ENCODE measurements at places on chromosomes 5 and 9.

DNA sequence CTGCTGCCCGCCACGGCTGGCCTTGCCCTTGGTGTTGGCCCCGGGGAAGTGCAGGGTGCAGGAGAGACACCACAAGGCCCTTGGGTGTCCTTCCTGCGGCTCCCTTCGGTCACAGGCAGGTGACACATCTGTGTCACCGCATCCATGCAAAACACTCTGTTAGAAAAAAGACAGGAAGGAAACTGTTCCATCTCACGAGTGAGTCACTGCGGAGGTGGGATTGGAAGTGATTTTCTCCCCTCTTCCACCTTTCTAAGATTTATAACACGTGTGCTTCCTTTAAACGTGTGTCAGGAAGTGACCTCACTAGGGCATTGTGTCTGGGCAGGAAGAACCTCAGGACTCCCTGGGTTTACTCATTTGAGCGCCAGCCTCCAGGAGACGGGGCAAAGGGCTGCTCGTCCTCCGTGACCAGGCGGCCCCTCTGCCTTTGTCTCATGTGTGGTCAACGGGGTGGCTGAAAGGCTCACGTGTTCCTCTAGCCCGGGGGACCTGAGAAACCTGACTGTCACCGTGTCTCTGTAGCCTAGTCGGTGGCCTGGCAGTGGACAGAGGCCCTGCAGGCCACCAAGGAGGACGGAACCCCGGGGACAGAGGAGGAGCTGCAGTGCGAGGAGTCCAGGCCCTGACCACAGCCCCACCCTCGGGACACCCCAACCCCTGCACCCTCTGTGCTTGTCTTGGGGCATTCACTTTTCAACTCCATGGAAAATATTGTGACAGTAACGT, 4.9 kb upstream of the LCN1 start:
- no peak for DNase-seq

GRCh38 chr5:85769347-85769746, 848.4 kb upstream of the COX7C start:
- no peak for DNase-seq

- DNase-seq: no peak
Measured at GRCh38 chr5:53890490-53890889, 330.1 kb downstream of the NDUFS4 start.

DNA sequence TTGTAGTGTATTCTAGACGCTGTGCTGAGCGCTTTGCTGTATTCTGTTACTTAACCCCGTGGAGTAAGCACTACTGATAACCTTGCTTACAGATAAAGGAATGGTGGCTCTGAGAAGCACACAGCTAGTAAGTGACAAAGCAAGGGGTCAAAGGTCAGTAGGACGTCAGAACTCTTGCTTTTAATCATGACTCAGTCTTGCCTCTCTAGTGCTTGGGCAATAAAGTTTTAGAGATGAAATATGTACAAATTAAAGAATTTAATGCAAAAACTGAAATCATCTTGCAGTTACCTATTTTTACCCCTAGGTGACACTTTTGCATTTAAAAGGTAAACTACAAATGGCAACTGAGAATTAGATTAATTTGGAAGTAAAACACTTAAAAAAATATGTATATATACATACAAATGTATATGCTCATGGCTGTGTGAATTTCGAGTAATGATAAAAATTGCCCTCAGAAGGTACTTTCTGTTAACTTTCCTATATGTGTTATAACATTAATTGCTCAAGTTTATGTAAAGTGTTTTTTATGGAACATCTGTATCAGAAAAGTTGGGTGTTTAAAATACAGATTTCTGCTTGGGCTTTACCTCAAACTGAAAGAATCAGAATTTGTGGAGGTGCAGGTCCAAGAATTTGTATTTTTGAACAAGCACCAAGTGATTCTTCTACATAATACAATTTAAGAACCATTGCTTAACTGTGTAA, 175.1 kb upstream of the DAB2 start:
- DNase-seq: no peak

- DNase-seq: no peak
Measured at GRCh38 chr9:114207034-114207810, 51.9 kb downstream of the COL27A1 start.

GRCh38 chr9:112378328-112379176, 1.4 kb upstream of the HSDL2 start:
- no peak for DNase-seq

DNA sequence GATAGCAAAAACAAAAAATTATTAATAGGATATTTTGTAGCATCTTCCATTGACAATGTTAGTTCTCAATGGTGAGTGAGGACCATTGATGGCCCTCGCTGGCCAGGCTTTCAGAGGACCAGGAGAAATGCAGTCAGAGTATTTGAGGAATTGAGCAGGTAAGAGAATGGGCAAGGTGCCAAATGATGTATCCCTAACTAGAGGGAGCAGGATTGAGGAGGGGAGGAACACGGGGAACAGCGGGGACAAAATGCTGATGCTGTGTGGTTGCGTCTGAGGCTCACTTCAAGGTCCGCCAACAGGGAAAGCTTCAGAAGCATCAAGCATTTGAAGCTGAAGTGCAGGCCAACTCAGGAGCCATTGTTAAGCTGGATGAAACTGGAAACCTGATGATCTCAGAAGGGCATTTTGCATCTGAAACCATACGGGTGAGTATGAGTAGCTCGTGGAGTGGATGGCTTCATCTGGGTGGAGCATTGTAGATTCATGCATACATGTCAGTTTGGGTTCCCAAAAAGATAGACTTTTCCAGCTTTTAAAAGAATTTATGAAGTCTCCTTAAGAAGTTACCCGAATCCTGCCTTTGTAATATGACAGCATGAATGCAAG, 16.2 kb downstream of the SPTAN1 start:
- DNase-seq: no peak

DNA sequence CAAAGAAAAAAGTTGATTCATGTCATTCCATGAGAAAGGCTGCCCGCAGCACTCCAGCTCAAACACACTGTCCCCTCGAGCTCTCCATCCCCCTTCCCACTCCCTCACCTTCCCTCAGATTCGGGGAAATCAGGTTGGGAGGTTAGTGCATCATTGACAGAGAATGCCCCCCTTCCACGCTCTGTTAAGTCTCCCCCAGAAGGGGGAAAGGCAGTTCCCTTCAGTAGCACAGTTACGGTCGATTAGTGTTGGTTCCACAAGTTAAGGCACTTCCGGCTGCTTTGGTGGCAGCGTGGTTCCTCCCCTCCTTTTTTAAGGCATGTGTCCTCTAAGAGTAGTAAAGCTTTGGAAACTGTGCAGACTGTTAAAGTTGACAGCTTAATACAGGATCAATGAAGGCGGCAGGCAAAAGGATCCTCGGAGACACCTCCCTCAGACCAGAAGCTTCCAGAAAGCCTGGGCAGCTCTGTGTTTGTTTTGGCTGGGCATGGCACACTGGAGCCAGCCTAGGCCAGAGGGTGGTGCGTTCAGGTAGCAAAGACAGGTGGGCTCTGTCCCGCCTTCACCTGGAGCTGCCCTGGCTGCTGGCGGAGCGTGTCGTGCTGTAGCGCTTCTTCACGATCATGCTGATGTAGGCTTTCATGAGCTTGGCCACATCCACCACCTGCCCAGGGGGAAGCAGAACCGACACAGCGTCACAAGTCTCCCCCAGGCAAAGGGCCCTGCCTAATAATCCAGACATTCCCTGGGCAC, 49.5 kb upstream of the RETREG1 start:
- no peak for DNase-seq

- DNase-seq: peak; percentile 62
Measured at GRCh38 chr5:17769277-17769676, 135.0 kb downstream of the TAF11L14 start.

DNA sequence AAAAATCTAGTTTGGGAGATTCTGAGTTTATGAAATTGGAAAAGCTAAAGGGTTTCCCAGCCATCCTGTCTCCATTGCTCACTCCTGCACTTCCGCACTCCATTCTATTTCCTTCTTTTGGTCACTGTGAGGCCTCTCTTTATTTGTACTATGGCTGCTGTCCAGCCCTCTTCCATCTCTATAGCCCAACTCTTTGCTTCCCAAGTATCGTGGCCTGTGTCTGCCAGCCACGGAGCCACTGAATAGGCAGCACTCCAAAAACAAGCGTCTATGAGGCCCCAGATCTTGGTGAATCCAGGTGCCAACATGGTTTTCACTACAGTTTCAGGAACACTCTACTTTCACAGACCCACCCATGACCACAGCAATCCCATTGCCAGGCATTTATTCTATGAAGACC, 37.2 kb downstream of the GRAMD2B start:
- no peak for DNase-seq

DNA sequence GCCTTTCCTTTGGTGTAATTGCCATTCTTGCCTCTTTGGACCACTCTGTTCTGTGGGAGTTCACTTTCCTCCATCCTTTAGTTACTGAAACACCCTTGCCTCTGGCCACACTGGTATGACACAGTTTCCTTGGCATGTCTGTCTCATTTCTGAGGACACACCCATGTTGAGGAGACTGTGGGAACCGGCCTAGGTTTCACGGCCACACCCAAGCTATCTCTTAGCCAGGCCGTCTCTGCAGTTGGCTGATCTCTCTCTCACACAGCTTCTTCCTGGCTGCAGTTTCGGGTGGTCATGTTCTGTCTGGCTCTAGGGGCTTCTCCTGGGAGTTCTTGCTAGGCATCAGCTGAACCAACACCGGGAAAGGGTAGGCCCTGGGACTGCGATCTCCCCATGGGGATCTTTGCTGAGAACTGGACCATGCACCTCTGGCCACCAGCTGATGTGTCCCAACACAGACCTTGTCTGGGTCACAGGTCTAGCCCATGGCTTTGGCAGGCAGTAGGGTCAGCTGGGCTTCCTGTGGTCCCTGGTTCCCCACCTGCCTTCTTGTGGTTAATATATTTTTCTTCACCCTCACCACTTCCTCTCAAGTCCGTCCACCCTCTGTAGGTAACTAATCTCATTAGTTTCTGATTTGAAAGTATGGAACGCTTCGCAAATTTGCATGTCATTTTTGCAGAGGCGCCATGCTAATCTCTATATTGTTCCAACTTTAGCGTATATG, 24.9 kb downstream of the ARHGEF37 start:
- no peak for DNase-seq

GRCh38 chr9:14400658-14400995, 86.7 kb upstream of the NFIB start:
- no peak for DNase-seq

- no peak for DNase-seq
Measured at GRCh38 chr5:142186514-142186856, 77.9 kb downstream of the NDFIP1 start.

DNA sequence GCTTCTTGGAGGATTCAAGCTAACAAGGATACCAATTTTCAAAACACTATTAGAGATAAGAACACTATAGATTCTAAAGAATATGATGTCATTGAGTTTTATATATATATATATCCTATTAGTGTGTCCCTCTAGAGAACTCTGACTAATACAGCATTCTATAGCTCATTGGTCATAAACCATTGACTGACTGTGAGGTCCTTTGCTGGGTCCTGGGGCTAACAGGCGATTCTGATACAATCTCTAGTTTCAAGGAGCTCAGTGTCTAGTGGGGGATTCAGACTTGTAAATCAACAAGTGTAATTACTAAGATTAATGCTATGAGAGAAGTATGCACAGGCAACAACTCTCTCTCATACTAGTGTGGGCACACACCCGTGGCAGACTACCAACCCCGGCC, 234.5 kb downstream of the DENND1A start:
- no peak for DNase-seq

- DNase-seq: no peak
Measured at GRCh38 chr5:131281133-131281867, 17.4 kb downstream of the CDC42SE2 start.

DNA sequence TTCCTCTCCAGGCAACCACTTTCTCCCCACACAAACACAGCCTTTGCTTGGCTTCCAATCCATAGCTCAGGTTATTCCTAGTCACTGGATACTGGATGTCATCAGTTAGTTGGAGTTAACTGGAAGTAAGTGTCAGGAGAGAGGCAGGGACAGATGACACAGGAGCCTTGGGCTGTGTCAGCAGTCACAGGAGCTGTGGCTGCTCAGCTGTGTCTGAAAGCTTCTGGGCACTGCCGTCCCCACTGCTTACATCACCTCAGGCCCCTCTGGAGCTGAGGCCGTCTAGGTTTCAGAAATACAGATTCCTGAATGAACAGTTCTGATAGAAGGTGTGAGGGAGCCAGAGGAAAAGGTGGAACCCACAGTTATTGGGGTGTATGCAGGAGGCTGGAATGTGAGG, 17.3 kb upstream of the FAM240B start:
- no peak for DNase-seq

DNA sequence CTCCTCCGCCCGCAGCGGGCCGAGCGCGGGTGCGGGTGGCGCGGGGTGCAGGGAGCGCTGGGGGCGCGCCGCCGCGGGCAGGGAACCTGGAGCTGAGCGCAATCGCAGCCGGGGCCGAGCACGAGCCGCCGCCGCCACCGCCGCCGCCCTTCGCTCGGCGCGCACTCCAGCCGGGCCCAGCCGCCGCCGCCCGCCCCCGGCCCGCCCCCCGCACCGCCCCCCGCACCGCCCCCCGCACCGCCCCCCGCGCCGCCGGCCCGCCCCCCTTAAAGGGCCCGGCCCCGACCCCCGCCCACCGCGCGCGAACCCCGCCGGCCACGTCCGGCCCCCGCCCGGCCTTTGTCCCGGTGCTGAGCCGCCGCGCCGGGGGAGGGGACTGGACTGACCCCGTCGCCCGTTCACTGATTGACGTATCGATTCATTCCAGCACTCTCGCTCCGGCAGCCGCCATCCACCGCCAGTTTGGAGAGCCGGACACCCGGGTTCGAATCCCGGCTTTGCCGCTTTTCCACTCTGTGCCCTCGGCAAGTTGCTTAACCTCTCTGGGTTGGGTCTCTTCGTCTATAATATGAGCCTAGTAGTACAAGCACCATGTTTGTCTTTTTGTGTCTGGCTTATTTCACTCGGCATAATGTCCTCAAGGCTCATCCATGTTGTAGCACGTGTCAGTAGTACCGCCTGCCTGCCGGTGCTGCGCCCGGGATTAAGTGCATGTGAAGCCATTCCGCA, at the start of gene SH3PXD2B:
TSS of gene SH3PXD2B (minus strand) at position 168 of the 729 bp plus-strand sequence. CDS start 173 bp downstream, outside the sequence.
- DNase-seq: no peak

GRCh38 chr5:72949481-72949880, 6.4 kb upstream of the FCHO2 start:
- DNase-seq: no peak

- DNase-seq: no peak
Measured at GRCh38 chr5:57368010-57368409, 114.6 kb downstream of the ACTBL2 start.

DNA sequence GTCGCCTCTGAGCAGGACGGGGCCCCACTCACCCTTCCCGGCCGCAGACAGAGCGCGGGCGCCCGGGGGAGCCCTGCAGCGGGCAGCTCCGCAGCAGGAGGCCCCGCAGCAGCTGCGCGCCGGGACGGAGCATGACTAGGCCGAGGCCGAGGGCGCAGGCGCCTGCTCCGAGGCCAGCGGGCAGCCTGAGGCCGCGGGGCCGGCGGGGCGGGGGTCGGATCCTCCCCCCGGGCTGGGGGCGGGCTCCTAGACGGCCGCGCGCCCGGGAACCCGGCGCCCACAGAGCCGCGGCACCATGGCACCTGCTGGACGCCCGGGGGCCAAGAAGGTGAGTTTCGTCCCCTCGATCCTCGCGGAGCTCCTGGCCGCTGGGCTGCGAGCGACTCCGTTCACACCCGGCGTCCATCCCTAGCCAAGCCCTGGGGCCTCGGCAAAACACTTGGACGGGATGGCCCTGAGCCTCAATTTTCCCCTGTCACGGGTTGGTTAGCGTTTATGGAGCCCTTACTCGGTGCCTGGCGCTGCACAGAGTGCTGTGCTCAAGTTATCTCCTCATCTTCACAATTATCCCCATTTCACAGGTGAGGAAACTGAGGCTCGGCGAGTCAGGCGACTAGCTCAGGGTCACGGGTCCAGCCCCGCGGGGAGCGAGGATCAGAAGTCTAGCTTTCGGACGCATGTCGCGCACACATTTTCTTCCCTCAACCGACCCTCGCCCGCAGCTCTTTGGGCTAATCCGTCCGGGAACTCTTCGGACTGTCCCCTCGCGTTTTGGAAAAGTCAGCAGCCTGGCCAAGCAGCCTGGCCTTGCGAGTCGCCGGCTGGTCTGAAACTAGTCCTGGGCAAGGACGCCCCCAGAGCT, at the start of the genes BHMT2 and DMGDH:
TSS of gene BHMT2 (plus strand) at position 280 of the 862 bp plus-strand sequence. CDS start at position 296, 16 bp downstream.
TSS of gene DMGDH (minus strand) at position 187 of the 862 bp plus-strand sequence. CDS start at position 133, 54 bp downstream.
- no peak for DNase-seq
